ENCODE measurements at places on chromosomes 11 and 22.

- no peak for DNase-seq
Measured at GRCh38 chr11:46524201-46524770, 69.5 kb downstream of the AMBRA1 start.

- no peak for DNase-seq
Measured at GRCh38 chr11:134668796-134669195, 256.8 kb upstream of the B3GAT1 start.

DNA sequence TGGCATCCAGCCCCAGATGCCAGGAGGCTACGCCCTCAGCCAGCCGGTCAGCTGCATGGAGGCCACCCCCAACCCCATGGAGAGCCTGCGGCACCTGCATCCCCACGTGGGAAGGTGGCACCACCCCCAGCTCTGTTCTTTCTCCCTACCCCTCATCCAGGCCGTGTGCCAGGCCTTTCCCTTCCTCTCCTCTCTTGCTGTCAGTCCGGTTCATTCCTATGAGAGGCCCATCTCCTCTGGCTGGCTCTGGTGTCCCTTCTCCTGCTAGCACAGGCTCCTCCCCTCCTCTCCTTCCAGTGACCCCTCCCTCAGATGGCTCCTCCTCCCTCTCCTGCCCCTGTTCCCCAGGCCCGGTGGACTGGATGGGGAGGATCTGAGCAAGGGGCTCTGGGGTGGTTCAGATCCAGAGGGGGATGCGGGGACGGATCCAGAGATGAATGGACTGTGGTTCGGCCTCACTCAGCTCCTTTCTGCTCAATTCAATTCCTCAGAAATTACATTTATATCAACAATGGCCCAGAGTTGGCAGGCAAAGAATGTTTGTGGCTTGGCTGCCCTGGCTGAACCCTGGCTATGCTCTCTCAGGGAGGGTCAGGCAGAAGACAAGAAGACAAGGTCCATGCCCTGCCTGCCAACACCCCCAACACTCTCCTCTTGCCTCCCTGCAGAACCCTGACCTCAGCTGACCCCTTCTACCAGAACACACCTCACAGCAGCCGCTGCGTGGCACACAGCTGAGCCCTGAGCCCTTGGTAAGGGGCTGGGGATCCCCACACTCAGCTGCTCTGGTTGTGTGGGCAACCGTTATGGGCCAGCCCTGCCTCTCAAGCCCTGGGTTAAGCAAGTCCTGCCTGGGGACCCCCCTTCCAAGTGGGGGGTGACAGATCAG lies 18.5 kb upstream of the LRRC10B start:
- DNase-seq = no peak

GRCh38 chr22:21992593-21993237 lies 10.1 kb upstream of the TOP3B start:
- DNase-seq = no peak

- no peak for DNase-seq
Measured at GRCh38 chr11:126891556-126892217, 108.9 kb downstream of the KIRREL3 start.

DNA sequence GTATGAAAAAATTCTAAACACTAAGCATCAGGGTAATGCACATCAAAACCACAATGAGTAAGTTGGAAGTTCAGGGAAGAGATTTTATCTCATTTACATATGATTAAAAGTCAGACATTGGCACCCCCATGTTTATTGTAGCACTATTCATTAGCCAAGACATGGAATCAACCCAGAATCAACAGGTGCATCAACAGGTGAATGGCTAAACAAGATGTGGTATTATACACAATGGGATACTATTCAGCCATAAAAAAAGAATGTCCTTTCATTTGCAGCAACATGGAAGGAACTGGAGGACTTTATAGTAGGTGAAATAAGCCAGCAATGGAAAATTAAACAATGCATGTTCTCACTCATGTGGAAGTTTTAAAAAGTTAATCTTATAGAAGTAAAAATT lies 17.6 kb upstream of the TTC17 start:
- no peak for DNase-seq

- no peak for DNase-seq
Measured at GRCh38 chr11:116513894-116514293, 258.9 kb downstream of the BUD13 start.

GRCh38 chr11:42417691-42418090 lies 894.1 kb upstream of the API5 start:
- no peak for DNase-seq

DNA sequence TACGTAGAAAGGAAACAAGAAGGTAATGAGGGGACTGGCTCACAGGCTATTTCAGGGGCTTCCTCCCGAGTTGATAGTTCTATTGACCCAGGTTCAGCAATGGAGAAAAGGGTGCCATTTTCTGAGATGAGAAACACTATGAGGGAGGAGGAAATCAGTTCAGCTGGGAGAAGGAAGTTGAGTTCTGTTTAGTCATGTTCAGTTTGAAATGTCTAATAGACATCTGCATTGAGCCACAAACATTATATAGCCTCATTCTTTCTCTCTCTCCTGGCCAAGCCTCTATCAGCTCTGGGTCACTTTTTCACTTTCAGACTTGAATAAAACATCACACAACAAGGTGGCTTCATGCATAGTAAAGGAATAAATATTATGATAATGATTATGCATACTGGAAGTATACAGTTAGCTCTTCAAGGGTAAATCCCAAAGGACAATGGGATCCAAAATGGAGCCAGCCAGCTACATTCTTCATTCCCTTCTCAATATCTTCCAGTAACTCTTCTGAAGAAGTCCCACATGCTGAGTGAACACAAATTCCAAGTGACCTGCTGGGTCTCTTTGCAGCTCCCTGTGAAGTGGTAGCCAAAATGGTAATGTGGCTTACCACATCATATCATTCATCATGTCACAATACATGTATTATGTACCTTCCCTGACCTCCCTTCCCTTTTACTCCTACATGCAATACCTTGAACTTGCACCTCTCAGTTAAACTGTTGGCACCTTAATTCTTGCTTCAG lies 80.9 kb upstream of the CD44 start:
- no peak for DNase-seq

GRCh38 chr11:115659061-115659963 lies 155.1 kb upstream of the CADM1 start:
- no peak for DNase-seq

DNA sequence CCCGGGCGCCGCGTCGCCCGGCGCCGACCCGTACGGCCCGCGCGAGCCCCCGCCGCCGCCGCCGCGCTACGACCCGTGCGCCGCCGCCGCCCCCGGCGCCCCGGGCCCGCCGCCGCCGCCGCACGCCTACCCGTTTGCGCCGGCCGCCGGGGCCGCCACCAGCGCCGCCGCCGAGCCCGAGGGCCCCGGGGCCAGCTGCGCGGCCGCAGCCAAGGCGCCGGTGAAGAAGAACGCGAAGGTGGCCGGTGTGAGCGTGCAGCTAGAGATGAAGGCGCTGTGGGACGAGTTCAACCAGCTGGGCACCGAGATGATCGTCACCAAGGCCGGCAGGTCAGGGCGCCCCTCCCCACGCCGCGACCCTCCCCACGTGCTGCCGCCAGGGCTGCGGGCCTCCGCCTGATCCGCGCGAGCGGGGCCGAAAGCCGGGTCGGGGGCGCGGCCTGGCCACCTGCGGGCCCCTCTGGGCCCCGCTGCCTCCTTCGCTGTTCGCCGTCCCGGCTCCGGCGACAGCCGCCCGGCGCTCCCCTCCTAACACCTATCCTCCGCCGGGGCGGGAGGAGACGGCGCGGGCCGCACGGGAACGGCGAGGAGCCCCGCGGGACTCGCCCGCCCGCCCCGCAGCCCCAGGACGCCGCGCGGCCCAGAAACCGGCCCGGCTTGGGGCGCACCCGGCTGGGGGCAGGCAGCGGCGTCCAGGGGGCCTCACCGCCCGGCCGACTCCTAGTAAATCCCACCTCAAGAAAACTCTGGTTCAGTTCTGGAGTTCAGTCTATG lies 560 bp downstream of the TBX1 start:
- no peak for DNase-seq

DNA sequence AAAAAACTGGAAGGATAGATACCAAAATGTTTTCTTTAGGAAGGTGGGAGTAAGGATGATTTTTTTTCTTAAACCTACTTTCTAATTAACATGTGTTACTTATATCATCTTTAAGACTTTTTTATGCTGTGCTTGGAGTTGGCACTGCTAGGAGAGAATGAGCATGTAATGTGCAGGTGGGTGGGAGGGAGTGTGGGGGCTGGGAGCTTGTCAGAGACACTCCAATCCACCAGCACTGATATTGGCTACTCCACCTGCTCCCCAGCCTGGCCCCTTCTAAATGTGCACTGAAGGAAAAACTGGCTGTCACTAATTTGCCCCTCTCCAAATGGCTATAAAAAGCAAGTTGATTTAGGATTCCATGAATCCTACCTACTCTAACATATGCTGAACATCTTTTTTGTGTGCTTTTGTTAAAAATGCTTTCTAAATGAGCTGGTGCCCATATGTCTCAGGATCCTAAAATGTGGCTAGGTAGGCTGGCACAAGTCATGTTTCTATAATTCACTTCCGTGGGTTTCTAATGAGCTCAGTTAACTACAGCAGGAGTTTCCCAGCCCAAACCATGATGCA lies 44.3 kb upstream of the BMAL1 start:
- no peak for DNase-seq

DNA sequence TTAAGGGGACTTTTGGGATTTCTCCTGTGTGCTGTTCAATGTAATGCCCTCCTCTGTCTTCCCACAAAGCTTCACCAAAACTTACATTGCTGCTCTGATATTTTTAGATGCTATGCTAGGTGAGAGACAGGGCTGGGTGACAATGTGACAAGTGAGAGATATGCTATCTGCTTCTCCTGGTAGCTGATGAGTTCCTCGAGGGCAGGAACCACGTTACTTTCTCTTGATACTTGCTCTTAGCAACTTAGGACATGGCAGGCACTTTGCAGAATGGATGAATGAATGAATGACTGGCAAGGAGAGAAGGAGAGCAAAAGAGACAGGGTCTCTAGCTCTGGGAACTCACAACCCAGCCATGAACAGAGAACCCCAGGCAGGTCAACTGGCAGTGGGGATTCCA lies 115.4 kb downstream of the C11orf58 start:
- no peak for DNase-seq

GRCh38 chr11:13317293-13318080 lies 39.9 kb downstream of the BMAL1 start:
- DNase-seq = no peak

DNA sequence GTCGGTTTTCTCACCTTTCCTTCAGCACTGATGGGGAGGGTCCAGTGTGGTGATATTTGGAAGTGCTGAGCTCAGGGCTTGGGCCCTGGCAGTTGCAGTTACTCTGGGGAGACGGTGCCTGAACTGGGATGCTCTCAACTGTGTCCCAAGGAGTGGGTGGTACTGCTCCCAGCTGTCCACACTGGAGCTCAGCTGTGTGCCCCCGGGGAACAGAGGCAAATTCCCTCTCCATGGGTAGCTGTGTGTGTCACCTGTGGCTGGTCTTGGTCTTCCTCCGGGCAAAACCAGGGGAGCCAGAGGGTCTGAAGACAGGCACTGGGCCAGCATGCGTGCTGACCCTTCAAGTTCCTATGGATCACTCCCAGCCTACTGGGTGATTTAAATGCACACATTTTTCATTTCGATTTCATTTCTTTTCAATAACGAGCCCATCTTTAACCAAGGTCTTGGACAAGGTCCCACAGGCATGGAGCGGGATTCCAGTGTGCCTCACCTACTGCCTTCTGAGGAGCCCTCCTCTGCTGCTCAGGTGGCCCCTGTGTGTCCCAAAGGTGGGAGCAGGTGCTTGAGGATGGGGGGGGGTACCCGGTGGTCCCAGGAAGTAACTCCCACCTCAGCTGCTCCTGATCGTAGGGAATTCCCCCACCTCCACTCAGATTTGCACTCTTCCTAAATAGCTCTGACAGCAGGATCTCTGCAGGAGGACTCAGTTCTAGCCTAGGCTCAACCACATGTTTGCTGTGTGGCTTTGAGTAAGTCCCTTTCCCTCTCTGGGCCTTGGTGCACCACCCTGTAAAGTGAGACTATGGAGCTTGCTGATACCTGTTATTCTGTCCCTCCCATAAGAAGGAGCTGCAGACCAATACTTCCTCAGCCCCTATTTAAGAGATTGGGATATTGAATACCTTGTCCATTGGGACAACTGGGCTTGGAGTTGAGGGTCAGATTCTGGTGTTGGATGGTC lies 16.8 kb downstream of the PRDM11 start:
- no peak for DNase-seq

- DNase-seq = no peak
Measured at GRCh38 chr11:59923813-59924212, 14.4 kb upstream of the OOSP1 start.

- no peak for DNase-seq
Measured at GRCh38 chr11:97454988-97455387, 1065.2 kb downstream of the JRKL start.

- DNase-seq = no peak
Measured at GRCh38 chr22:40313007-40313406, 33.3 kb upstream of the ADSL start.

GRCh38 chr11:78277314-78277994 lies 88.7 kb downstream of the USP35 start:
- no peak for DNase-seq

DNA sequence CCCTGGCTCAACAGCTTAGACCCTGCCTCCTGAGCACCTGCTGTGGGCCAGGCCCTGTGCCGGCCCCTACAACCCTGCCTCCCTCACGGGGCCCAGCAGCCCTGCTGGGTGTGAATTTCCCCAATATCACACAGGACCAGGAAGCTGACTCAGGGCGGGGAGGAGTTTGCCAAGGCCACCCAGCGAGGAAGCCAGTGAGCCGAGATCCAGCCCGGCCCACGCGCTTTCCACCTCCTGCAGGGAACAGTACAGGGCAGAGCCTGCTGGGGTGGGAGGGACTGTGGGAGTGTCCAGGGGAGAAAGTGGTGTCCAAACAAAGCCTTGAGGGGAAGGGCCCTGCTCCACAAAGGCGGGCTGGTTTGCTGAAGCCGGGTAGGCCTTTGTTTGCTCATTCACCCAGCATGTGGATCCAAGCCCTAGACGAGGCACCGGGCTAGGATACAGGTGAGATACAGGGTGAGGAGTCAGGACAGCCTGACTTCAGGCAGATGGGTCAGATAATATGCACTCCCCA lies 26.8 kb downstream of the RPL3 start:
- no peak for DNase-seq

- DNase-seq = no peak
Measured at GRCh38 chr11:47359586-47359985, 7.1 kb upstream of the MYBPC3 start.

- DNase-seq = no peak
Measured at GRCh38 chr11:78714539-78714938, 139.9 kb upstream of the NARS2 start.

- DNase-seq = no peak
Measured at GRCh38 chr11:73243093-73243485, 25.0 kb downstream of the P2RY2 start.

GRCh38 chr11:62433904-62434276 lies 15.1 kb downstream of the SCGB1A1 start:
- no peak for DNase-seq

Measured in activated naive CD4-positive, alpha-beta T cell (primary cell).